ENCODE measurements at places on chromosomes 13 and 19.

DNA sequence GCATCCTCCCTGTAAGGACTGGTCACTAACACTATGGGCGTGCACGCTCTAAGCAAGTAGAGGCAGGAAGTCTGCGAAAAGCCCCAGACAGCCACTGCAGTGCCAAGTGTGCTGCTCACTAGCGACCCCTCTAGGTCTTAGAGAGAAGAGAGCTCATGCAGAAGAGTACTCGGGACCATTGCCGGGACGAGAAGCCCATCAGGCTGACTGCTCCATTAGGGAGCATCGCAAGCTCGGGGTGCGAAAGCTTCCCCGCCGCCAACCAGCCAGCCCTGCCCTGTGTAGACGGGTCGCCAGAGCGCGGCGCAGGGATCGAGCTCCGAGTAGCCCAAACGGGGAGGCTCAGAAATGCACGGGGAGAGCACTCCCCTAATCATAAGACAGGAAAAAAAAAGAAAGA, 16.6 kb downstream of the POU4F1 start:
- no peak for DNase-seq

DNA sequence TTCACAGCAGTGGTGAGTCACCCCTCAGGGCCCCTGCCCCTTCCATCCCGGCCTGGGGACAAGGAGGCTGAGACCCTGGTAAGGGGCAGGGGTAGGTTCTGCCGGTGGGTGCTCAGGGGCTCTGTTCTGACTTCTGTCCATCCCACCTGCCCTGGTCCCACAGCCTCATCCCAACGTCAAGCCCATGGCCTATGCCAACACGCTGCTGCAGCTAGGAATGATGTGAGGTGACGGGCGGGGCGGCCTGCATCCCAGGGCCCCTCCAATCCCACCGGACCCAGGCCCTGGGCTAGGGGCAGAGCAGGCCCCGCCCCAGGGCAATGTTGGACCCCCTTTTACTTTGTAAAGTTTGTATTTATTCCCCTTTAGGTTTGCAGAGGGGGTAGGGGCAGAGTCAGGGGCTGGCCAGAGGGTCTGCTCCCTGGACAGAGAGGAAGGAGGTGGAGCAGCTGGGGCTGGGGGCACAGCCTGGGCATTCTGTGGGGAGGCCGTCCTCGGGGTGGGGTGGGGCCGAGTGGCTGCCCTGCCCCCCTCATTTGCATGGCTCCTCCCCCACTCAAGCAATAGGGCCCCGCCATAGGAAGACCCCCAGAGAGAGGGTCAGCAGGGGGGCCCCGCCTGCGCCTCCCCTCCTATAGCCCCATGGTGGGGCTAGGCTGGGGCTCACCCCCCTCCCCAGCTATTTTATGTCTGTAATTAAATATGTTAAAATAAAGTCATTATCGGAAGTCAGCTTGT, 23.1 kb downstream of the CCDC8 start:
- no peak for DNase-seq

- no peak for DNase-seq
Observed at GRCh38 chr13:53054569-53054968, 26.0 kb downstream of the OLFM4 start.

DNA sequence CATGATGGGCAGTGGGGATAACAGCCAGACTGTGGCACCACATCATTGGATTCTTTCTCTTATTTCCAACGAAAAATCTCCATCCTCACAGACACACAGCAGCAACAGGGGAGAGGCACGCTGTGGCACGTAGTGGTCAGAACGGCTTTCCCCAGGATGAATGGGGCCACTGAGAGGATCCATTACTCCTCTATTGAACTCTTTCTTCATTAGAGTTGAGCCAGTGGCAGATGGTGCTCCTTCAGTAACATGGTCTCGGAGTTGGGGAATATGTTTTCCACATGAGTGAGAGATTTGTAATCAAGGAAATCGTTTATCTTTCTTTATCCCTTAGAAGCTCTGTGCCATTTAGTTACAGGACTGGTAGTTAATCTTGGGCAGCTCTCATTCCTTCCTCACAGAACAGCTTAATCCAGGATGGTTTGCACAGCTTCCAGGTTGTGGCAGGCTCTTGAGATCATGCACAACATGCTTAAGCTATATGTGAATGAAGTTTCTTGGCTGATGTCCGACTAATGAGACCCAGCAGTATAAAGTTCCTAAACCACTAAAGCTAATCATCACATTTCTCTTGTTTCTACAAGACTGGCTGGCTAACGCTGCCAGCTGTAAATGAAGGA, 180.5 kb upstream of the SLC10A2 start:
- DNase-seq, result no peak

DNA sequence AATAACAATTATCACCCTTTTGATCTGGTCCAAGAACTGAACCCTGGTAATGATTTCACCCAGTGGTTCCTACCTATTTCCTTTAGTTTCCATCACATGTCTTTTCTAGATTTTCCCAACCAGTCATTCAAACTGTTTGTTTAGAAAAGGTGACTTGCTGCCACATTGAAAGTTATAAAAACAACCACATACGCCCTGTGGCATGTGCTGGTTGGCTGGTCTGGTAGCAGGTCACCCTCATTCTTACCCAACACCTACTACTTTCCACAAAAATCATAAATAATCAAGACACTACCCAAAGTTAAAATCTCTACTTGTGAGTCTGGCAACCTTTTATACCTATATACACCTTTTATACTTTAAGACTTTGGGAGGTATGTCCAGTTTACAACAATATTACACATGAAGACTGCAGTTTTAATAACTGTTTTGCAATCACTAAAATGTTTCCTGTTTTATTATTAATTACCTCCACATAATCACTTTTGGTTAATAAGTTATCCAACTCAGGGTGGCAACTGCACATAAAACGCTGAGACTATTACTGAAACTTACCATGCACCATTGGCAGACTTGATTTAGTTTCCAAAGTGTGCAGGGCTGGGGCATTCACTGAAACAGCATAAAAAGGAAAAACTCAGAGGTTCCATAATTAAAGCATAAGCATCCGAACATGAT, 38.9 kb downstream of the DZIP1 start:
- DNase-seq, result no peak

DNA sequence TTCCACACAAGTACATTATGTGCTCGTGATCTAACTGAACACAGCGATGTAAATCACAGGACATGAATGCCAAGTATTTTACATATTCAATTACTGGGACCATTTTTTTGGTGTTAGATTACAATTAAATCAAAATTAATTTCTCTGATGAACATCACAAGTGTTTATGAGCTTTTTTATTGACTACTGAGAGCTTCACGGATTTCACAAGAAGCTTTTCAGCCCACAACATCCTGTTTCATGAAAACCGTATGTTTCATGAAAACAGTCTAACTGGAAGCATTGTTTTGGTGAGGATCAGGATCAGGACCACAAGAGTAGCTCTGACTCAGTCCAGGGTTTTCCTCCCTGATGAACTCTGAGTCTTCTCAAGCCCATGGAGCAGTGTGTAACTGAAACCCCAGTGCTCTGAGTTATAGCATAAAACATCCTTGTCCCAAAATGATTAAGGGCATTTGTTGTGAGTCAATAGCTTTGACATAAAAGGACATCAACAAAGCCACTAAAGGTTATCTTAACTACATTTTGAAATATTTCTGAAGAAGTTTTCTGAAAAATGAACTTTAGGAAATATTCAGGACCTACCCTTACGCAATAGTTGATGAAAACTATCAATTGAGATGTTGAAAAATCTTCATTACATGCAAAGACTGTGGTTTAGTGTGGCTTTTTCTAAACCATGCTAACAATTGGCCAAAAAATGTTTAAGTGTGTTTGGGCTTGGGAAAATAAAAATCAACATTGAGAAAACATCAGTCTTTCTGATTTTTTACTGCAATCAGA, 49.3 kb downstream of the UFM1 start:
- no peak for DNase-seq

GRCh38 chr13:85497652-85498051, 301.6 kb downstream of the SLITRK6 start:
- no peak for DNase-seq

DNA sequence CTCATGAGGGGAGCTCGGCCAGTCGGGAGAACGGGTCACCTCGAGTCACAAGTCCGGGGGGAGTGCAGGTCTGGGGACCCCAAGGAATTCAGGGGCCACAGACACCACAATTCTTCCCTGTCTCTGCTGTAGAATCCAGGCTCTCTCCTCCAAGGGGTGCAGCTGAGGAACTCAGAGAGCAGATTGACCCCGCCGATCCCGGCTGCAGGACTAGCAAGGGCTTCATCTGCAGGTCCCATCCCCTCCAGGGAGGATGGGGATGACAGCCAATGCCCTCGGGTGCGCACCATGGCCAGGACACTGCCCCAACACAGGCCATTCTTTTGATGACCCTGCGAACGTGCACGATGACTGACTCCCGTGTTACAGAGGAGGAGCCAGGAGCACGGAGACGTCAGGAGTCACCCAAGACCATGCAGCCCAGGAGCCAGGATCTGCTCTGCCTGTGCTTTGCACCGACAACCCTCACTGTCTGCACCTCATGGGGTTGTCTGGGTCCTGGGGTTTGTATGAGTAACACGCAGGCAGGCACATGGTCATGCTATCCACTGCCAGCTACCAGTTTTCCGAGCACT, 48.5 kb upstream of the TUBGCP3 start:
- DNase-seq, result no peak

DNA sequence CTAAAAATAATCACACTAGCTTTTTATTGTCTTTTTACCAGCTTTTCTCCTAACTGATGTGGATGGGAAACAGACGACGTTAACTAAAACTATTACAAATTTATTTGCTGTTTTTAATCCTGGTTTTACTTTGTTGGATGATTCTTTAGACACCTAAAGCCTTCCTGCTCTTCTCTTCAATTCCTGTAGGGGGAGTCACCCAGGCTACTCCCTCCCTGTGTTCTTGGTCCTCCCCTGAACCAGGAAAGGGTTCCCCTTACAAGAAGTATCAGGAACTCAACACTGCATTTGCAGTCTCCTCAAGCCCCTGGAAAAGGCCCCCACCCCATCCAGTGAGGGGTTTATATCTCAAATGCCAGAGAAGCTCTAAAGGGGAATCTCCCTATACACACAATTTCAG, 206.1 kb downstream of the SUCLA2 start:
- DNase-seq, result no peak

GRCh38 chr19:38394488-38394887, 6.0 kb downstream of the SPRED3 start:
- DNase-seq, result no peak

GRCh38 chr13:21065686-21066085, 4.3 kb upstream of the LATS2 start:
- DNase-seq, result no peak

DNA sequence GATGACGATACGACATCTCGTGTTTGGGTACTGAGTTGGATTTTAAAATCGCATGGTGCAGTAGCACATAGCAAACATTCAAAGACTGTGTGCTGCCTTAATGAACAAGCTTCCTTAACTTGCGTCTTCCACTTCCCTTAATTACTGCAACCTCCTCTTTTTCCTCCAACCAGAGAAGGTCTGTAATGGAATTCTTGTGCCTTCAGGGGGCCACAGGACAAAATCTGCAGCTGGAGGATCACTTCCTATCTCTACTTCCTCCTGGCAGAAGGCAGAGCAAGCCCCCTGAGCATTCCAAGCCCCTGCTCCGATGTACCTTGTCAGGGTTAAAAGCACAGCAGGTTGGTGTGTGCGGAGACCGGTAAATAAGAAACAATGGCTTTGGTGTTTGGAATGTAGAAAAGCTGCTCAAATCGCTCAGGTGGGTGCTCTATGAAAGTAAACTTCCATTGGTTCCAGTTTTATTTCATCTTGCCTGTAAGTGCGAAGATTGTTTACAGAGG, 151.3 kb upstream of the UQCRFS1 start:
- DNase-seq, result no peak

GRCh38 chr19:15419413-15420025, 731 bp upstream of the AKAP8L start:
- no peak for DNase-seq

DNA sequence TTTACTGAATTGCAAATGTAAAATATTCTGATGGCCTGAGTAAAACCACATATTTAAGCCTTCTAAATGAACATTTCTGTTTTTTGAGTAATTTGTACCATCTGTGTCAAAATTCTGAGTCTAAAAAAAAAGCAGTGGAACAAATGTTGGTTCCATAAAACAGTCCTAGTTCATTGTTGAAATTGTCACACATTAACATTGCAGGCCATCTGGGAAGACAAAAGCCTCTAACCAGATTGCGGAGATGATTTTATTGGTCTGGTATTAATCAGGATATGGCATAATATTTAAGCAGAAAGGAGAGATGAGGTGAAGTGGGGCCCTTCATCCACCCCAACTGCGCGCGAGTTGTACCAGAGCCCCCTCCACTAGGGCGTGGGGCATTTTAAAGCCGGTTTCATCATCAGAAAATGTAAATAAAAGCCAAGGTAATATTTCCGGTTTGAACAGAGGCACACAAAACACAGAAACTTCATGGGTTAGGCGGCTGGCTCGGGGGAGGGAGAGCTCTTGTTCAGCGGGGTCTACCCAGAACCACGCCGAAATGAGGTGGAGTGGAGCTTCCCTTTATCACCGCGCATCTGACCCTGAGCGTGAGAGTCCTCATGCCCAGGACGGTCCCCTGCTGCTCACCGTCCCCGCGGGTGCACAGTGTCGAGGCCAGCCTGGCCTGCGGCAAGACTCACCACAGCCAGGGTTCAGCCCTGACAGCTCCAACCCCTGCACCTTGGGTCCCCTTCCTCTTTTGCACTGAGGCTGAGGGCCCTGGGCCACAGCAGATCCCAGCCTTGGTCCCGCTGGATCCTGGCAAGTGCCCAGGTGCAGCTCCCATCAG, 169.2 kb downstream of the URI1 start:
- no peak for DNase-seq

DNA sequence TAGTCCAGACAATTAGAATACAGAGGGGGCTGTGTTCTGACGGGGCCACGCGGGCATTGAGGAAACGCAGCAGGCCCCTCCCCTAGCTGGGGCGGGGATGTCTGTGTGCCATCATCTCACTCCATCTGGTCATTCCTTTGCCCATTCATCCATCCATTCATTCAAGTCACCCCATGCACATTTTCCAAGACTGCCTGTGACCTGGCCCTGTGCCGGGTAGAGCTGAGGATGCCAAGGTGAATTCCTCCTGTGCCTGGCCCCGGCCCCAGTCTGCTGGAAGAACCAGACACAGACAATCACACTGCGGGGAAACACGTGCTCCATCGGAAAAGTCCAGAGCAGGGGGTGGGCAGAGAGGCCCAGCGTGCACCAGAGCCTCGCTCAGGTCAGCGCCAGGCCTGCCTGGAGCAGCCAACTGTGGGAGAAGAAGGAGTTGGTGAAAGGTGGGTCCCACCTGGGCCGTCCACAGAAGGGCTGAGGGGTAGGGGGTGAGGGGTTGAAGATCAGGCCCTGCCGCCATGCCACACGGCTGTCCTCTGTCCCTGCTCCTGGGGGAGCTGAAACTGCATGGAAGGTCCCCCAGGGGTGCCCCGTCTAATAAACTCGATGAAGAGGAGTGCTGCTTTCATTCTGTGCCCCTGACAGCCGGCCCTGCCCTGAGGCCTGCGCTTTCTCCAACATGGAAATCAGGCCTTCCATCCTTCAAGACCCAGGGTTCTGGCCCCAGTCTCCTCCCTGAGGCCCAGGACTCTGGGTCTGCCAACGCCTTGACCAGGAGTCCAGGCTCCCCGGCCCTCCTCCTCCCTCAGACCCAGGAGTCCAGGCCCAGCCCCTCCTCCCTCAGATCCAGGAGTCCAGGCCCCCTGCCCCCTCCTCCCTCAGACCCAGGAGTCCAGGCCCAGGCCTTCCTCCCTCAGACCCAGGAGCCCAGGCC, 1.6 kb upstream of the CACNG6 start:
- no peak for DNase-seq

Data from left renal pelvis (tissue), 4 donors.